ENCODE measurements at places on chromosomes 2 and 18.

GRCh38 chr18:78587096-78587495, 392.5 kb upstream of the SALL3 start:
- no peak for DNase-seq

- DNase-seq, result no peak
These were observed 140.7 kb upstream of the THUMPD2 start for GRCh38 chr2:39919511-39920306.

GRCh38 chr2:96396095-96396494, 60.5 kb downstream of the NCAPH start:
- DNase-seq, result no peak

- DNase-seq, result no peak
These were observed 18.5 kb downstream of the ZBTB7C start for GRCh38 chr18:48390641-48391040.

DNA sequence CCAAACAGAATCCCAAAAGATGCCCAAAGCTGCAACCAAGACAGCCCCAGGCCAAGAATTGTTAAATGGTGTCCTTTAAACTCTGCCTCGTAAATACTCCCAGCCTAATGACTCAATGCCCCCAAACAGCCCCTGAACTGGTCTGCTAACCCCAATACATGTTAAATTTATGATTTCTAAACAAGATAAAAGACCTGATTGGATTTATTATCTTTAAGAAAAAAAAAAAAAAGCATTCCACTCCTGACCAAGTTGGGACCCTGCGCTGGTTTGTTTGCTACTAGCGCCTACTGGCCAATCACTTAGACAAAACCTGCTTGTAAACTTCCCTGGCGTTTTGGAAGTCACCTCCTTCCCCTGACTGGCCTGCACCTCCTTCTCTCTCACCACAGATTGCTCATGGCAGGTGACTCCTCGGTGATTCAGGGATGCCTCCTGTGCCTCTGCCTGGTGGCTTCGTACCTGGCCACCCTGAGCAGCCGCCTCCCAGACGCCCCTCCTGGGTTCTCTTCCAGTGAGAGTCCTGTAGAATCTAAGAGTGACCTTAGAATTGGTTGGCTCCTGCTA, 121.3 kb downstream of the BCL11A start:
- DNase-seq, result no peak

- no peak for DNase-seq
These were observed 9.3 kb downstream of the IL1R2 start for GRCh38 chr2:102000813-102001766.

GRCh38 chr2:27664154-27664574, 475 bp downstream of the SLC4A1AP start:
- no peak for DNase-seq

GRCh38 chr2:240650254-240650965, 25.1 kb downstream of the GPR35 start:
- DNase-seq, result no peak

GRCh38 chr2:101204400-101205115, 48.1 kb upstream of the CNOT11 start:
- no peak for DNase-seq

DNA sequence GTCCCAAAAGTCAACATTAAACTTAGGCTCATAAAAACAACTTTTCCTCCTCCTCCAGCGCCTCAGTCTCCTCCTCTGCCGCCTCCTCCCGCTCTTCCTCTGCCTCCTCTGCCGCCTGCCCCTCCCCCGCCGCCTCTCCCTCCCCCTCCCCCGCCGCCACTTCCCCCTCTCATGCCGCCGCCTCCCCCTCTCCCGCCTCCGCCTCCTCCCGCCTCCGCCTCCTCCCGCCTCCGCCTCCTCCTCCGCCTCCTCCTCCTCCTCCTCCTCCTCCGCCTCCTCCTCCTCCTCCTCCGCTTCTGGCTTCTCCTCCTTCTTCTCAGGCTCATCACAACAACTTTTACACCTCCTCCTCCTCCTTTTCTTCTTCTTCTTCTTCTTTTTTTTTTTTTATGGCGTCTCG, 599.9 kb downstream of the TMEM182 start:
- DNase-seq, result no peak

DNA sequence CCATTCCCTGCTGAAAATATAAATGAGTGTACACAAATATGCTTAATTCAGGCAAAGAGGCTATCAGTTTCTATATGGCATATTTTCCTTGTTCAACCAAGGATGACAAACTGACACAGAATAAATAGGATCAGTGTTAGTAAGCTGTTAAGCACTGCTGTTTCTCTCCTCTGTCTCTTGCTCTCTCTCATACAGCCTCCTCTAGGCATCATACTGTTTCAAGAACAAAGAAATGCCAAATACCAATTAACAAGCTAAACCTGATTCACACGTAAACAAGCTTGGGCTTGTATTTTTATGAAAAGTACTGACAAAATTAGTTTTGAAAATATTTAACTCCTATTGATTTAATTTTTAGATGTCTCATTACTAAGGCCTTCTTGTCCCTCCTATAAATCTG, 1027.2 kb upstream of the ACVR2A start:
- DNase-seq, result no peak

DNA sequence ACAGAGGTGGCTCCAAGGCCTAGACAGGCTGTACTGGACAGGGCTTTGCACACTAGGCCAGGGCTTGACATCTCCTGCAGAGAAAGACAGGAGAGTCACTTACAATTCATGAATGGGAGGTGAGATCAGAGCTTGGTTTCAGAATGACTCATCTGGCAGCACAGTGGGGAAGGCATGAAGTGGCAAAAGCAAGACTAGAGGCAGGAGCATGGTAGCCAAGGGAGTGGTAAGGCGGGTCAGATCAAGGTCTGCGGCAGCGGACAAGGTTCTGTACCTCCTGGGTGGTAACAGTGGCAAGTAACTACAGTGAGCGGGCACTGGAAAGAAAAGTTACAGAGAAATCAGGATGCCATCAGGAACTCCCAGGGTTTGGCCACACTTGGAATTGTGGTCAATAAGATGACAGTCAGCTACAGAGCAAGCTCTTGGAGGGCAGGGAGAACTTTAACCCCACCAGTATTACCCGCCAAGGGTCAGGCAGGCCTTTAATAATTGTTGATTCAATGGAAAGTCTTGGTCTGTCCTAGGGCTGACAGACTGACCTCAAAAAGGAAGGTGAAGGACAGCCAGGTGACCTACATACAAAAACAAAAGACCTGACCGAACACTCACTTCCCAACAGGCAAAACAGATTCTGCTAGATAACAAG, 5.7 kb downstream of the MCFD2 start:
- DNase-seq, result no peak

GRCh38 chr2:7454592-7454991, 537.4 kb downstream of the RNF144A start:
- no peak for DNase-seq

DNA sequence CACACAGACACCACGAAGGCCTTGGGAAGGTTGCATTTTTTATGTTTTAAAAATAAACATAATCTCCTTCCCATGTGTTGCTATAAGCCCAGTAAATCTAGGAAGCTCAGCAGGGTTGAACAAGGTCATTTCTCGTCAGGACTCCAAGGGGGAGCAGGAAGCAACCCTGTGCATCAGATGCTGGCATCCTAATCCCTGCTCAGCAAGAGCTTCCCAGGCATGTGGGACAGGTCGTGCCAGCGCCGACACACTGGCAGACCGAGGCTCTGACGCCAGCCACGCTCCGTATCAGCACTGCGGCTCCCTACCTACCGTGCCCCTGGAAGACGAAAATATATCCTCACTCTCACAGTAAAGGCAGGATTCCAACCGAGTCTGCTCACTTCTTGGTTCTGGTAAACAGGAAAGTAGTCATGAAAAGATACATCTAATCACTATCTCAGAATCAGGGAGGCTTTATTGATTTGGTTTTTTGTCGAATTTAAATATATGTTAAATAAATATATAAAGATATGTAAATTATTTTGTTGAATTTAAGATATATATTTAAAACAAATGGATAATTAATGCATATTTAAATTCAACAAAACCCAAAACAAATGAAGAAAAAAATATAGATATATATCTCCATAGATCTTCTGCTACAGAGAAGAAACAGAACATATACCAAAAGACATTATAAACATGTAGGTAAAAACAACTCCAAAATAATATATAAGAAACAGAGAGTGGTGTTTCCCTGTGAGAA, 61.4 kb downstream of the TXNL1 start:
- DNase-seq, result no peak

DNA sequence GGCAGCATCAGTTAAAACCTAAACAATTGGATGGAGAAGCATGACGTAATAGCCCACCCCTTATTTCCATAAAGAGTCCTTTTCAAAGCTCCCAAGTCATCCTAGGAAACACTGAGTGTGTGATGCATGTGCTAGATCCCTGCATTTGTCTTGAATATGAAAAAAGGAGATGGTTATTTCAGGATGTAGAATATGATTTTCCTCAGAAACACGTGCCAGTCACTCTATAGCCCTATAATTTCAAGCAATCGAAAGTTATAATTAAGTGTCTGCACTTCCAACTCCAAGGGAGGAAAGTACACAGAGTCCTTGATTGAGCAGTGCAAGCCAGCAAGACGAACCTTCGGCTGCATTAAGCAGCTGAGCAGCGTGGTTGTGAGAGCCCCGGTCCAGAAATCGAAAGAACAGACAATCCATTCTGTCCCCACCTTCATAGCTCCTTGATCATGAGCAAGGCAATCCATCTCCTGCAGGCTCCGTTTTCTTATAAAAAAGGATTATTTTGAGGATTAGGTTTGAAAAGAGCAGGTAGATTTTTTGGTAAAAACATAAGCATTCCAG, 287.7 kb downstream of the FBXO15 start:
- DNase-seq, result no peak

DNA sequence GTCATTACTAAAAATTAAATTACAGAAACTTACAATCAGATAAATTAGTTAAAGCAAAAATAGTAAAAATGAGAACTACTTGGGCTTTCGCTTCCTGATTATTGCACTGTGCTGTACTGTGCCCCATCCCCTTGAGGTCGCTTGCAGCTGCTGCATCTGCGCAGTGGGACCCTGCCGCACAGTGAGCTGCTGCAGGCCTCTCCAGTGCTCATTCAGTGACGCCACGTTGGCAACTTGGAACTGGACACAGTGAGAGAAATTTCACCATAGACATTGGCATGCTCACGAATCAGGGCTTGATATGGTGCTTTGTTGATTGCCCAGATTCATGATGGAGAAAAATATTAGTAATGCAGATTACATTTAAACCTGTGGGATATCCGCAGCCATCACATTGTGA, 290.8 kb upstream of the MYT1L start:
- DNase-seq, result no peak

- no peak for DNase-seq
These were observed 79.2 kb downstream of the ZDBF2 start for GRCh38 chr2:206353685-206354084.

GRCh38 chr18:35842536-35842935, 129.9 kb upstream of the RMP24 start:
- no peak for DNase-seq

DNA sequence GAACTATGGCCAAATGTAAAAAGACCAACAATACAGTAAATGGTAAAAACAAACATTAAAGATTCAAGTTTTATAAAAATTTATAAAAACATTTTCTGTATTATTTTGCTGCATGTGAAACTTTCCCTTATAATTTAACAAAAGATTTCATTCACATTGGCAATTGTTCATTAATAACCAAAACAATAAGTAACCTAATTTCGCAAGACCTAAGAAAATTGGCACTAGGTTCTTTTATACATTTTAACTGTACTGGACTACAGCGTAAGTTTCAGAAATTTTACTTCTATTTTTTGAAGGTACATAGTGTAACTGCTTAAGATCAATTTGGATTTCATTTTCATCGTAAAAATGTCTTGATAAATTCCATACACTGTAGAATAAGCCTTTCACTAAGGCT, 77.2 kb downstream of the FANCL start:
- no peak for DNase-seq

DNA sequence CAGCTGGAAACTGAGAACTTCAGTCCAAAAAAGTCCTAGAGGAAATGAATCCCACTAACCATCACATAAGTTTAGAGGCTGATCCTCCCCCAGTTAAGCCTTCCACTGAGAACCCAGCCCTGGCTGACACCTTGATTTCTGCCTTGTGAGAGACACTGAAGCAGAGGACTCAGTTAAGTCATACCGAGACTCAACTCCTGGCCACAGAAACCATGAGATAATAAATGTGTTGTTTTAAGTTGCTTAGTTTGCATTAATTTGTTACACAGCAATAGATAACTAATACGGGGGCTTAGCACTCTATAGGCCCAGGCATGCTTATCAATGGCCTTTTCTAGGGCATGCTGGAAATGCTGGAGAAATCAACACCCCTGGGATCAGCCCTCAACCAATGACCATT, 3.4 kb upstream of the ADD2 start:
- DNase-seq, result no peak

DNA sequence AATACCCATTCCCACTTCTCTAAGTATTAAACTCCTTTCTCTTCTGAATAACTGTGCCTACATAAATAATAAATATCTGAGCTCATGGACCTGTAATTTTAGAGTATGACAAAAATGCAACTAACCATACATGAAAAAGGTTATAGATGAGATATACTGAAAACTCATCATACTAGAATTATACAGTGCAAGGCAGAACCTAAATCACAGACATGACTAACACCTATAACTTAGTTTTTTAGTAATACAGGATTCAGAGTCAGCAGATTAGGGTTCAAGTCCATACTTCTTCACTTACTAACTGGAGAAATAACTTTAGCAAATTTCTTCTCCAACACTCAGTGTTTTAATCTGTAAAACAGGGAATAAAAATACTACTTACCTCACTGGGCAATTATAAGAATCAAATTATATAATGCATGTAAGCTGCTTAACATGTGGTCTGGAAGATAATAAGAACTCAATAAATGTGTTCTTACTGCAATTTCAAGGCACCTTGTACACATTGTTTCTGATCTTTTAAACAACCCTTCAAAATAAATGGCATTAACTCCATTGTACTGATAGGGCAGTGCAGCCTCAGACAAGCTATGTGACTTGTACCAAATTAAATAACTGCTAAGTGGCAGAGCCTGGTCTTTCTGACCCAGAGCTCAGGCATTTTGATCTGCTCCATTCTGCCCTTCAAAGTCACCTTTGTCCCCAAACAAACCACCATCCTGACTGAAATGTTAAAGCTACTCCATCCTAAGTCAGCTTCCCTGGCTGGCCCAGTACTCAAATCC, 39.6 kb upstream of the KLF7 start:
- DNase-seq, result no peak
